ENCODE measurements at places on chromosomes 1 and 21. TPM values are rescaled to one million over a fixed set of nuclear protein-coding genes. Genes with fewer than 3 reads are reported as not detected.

Gene LDLRAD2
- not detected for total RNA-seq

Gene FAM229A
- total RNA-seq, result 4.0 TPM

Gene DMRTA2
- total RNA-seq, result not detected

Gene CYP4A22
- not detected for total RNA-seq

GRCh38 chr21:37087188-37087587 lies 14.1 kb downstream of the TTC3 start:
- peaks cover 21% of the 10 kb centered on the region for H3K4me1 ChIP-seq
- H3K4me3 ChIP-seq, result no peak overlapping the region
- no peak overlapping the region for H3K27ac ChIP-seq
- DNase-seq, result no peak
- no peaks in the 10 kb centered on the region for H3K27me3 ChIP-seq
- no peaks in the 10 kb centered on the region for H3K36me3 ChIP-seq

DNA sequence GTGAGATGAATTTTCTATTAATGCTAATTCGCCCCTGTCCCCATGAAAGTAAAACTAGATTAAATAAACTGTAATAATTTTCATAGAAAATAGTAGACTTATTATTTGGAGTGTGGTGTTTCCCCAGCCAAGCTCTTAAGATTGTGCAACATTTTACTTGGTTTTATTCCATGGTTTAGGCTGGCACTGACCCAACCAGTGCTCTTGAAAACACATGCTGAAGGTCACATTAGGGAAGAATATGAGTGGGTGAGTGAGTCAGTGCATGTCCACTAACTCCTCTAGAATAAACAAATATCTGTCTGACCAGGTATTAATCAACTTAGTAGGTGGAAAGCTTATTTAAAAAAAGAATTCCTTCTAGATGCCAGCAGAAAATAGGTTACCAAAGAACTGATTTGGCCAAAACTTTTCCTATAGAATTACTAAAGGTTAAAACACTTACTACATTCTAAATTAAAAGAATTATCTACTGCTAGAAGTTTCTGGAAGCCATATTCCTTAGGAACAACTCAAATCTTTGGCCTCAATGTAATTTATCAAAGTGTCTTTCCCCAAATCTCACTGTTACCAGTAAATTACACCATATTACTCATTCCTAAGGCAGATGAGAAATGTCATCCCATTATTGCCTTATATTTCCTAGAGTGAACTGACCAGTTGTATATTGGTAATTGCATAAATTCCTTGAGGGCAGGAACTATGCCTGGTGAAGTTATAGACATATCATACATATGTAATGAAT lies 89.7 kb upstream of the RGS1 start:
- no peak overlapping the region for H3K4me3 ChIP-seq
- peak; percentile 96 for DNase-seq
- H3K27me3 ChIP-seq, result no peaks in the 10 kb centered on the region
- H3K27ac ChIP-seq, result peak overlapping the region; percentile 85

GRCh38 chr1:61782771-61783170 lies 40.5 kb downstream of the PATJ start:
- peaks cover 2% of the 10 kb centered on the region for H3K36me3 ChIP-seq
- H3K27ac ChIP-seq, result no peak overlapping the region
- H3K4me3 ChIP-seq, result no peak overlapping the region
- no peaks in the 10 kb centered on the region for H3K27me3 ChIP-seq
- no peaks in the 10 kb centered on the region for H3K4me1 ChIP-seq
- DNase-seq, result no peak

DNA sequence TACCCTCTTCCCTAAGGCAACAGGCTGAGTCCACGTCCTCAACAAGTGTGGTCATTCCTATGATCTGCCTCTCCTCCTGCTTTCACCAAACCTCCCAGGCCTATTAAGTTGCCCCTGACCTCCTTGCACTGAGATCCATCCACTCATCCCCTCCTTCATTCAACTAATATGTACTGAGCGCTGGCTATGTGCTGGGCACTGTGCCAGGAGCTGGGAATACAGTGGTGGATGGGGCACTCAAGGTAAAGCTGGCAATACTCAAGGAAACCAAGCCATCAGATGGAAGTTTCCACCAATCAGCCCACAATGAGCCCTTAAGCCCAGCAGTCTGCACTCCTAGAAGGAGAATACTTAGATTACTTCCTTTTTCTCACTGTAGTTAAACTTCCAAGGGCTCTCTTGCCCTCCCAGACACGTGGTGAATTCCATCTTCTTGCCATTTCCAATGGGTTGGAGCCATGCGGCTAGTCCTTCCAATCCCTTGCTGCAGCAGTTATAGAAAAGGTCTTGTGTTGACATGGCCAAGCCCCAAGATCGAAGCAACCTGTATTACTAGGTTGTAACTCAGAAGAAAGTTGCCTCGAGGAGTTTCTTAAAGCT lies 279.9 kb upstream of the RUNX1 start:
- peaks cover 13% of the 10 kb centered on the region for H3K4me1 ChIP-seq
- no peaks in the 10 kb centered on the region for H3K36me3 ChIP-seq
- peak; percentile 31 for DNase-seq
- H3K27me3 ChIP-seq, result no peaks in the 10 kb centered on the region
- no peak overlapping the region for H3K27ac ChIP-seq

DNA sequence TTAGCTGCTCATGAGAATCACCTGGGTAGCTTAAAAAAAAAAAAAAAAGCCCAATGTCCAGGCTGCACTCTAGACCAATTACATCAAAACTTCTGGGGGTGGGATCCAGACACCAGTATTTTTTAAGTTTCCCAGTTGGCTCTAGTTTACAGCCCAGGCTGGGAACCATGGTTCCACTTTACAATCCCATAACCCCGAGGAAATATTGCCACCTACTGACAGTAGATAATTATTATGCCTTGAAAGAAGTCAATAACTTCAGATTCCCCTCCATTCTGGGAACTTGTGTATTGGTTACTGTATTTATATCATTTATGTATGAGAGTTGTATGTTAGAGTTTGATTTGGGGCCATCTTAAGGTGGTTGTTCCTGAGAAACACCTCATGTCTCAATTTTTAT lies 100.2 kb downstream of the SPATA46 start:
- no peaks in the 10 kb centered on the region for H3K27me3 ChIP-seq
- no peaks in the 10 kb centered on the region for H3K4me1 ChIP-seq
- H3K4me3 ChIP-seq, result no peak overlapping the region
- DNase-seq, result no peak
- H3K36me3 ChIP-seq, result no peaks in the 10 kb centered on the region

DNA sequence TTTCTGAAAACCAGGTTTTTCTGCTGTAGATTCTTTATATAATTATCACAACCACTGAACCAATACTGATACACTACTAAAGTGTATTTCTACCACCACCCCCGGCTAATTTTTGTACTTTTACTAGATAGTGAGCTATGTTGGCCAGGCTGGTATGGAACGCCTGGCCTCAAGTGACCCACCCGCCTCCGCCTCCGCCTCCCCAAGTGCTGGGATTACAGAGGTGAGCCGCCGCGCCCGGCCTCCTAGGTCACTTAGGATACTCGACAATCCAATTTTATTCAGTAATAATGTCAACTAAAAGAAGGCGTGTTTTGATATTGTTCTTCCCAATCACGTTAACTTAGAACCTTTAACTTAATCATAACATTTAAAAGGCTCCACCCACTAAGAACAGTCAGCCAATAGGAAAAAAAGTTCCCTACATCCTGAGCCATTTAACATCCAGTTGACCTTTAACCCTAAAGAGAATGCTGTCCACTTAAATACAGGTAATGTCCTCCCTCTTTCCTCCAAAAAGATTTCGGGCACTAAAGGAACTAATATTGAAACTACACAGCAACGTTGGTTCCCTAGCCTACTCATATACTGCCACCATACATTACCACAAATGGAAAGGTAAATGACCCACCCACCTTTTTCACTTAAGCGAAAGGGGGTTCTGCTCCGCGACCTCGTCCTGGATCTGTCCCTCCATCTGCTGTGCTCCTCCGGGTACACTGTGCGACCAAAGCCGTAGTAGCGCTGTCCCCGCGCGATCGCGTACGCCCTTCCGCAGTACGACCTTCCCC lies 1.2 kb downstream of the RSRP1 start:
- H3K4me3 ChIP-seq, result peak overlapping the region; percentile 84
- H3K4me1 ChIP-seq, result peaks cover 43% of the 10 kb centered on the region
- DNase-seq, result no peak
- H3K27me3 ChIP-seq, result no peaks in the 10 kb centered on the region

DNA sequence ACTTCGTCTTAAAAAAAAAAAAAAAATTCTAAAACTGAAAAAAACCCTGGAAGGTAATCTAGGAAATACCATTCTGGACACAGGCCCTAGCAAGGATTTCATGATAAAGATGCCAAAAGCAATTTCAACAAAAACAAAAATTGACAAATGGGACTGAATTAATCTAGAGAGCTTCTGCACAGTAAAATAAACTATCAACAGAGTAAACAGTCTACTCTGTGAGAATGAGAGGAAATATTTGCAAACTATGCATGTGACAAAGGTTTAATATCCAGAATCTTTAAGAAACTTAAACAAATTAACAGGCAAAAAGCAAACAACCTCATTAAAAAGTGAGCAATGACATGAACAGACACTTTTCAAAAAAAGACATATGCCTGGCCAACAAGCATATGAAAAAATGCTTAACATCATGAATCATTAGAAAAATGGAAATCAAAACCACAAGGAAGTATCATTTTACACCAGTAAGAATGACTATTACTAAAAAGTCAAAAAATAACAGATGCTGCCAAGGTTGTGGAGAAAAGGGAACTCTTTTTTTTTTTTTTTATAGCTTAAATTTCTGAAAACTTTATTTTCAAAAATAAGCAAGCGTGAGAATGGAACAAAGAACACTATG lies 29.4 kb upstream of the RNPC3 start:
- H3K27ac ChIP-seq, result no peak overlapping the region
- no peak for DNase-seq
- H3K4me3 ChIP-seq, result no peak overlapping the region
- no peaks in the 10 kb centered on the region for H3K27me3 ChIP-seq

GRCh38 chr1:16984717-16985116 lies 4.3 kb upstream of the MFAP2 start:
- H3K4me3 ChIP-seq, result no peak overlapping the region
- peaks cover 27% of the 10 kb centered on the region for H3K4me1 ChIP-seq
- DNase-seq, result peak; percentile 93
- peaks cover 42% of the 10 kb centered on the region for H3K36me3 ChIP-seq
- H3K27me3 ChIP-seq, result peaks cover 3% of the 10 kb centered on the region
- peak overlapping the region; percentile 65 for H3K27ac ChIP-seq

- DNase-seq, result no peak
- H3K4me1 ChIP-seq, result no peaks in the 10 kb centered on the region
- H3K36me3 ChIP-seq, result no peaks in the 10 kb centered on the region
- no peak overlapping the region for H3K4me3 ChIP-seq
Measured at GRCh38 chr1:29462096-29462495, 225.8 kb downstream of the PTPRU start.

DNA sequence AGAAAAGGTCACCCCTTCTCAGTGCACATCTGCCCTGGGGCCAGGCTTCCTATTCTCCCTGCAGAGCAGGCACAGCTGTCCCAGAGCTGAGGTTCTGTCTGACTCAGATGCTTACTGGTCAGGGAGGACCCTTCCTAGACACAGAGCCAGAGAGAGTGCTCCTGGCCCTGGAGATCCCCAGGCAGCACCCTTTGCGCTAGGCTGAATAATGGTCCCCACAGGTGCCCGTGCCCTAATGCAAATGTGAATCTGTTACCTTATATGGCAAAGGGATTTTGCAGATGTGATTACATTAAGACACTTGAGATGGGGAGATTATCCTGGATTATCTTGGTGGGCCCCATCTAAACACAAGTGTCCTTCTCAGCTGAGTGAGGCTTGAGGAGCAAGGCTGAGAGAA lies 2.6 kb upstream of the TNNI1 start:
- no peaks in the 10 kb centered on the region for H3K27me3 ChIP-seq
- no peak for DNase-seq
- H3K36me3 ChIP-seq, result no peaks in the 10 kb centered on the region

DNA sequence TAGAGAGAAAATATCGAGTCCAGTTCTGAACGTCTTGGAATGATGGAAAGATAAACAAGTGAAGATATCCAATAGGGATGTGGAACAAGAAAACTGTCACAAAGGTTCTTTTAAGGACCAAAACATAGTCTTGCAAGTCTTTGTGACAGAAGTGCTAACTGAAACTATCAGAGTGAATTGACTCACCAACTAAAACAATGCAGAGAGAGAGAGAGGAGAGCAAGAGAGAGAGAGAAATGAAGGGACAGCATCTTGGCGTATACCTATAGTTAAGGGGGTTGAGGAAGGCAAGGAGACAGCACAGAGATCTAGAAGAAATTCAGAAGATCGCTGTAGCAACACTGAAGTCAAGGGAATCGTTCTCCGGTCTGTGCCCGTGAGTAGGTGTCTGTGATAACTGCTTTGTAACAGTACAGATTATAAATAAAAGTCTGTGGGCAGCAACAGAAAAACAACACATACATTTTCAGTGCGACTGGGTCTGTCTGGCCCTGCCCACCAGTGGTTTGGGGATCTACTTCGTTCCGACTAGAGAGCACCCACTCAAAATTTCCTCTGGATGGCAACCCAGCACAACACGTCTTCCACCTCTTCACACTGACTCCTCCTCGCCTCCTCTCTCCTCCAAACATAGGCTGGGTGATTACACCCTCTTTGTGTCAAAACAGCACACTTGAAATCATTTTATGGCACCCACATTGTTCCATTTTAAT lies 4.8 kb upstream of the COA6 start:
- peaks cover 8% of the 10 kb centered on the region for H3K4me1 ChIP-seq
- peaks cover 11% of the 10 kb centered on the region for H3K27me3 ChIP-seq
- DNase-seq, result no peak
- no peak overlapping the region for H3K27ac ChIP-seq
